ENCODE measurements at places on chromosomes 4 and X.

DNA sequence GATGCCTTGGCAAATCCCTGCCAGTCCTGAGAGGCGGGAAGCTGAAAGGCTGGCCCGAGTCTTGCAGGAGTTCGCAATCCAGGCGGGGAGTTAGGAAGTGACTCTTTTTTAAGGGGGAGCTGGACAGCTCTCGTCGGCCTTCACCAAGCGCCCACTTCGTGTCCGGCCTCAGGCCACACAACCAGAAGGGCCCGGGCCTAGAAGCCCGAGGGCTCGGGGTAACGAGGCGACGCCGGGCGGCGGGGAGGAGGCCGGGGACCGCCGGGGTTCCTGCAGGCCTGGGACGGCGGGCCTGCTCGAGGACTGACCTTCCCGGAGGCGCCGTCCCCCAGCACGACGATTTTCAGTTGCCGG, 395 bp downstream of the RAB28 start:
- DNase-seq: peak; percentile 67

DNA sequence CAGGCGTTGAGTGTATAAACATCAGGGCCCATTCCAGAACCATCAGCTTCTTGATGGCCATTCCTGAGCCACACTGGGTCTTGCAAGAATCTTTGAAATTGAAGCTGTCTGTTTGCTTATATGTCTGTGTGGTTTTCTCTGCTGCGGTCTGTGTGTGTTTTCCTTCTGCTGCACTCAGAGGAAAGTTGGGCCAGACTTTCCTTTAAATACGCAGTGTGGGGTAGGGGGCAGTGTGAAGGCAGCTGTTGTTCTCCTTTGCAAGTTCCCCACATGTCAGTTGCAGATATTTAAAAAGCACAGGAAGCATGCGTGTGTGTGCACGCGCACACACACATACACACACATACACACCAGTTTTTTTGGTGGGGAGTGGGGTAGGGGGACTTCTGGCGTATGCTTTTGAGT, 32.1 kb downstream of the CCKAR start:
- no peak for DNase-seq

DNA sequence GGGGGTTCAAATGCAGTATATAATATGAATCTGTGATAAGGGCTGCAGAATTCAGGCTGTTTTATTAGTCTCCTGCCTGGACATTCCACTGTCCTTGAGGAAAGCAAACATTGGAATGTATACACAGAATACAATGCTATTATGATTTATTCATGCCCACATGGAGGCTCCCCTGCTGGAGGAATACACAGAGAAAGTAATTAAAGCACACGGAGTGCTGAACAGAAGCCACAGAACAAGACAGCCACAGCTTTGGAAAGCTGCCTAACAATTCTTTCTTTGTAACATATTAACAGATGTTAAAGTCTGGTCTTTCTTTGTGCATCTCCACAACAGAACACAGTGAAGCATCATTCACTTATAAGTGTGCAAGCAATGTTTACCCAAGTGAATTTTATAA, 155.8 kb downstream of the ARAP2 start:
- no peak for DNase-seq

DNA sequence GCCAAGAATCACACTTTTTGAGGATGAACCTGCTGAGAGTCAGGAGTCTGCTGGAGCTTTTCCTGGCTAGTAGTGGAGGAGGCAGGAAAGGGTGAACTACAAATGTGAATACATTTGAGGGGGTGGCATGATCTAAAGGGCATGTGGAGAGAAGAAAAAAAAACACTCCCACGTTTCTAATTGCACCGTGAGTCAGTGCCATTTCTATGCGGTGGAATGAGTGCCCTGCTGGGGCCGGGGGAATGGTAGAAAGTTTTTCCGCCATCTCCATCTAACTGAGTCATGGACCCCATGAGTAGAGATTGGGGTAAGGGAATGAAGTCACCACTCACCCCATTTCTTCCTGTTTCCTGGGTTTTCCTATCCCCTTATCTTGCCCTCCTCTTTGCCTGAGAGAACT, 19.8 kb downstream of the BEX3 start:
- no peak for DNase-seq

DNA sequence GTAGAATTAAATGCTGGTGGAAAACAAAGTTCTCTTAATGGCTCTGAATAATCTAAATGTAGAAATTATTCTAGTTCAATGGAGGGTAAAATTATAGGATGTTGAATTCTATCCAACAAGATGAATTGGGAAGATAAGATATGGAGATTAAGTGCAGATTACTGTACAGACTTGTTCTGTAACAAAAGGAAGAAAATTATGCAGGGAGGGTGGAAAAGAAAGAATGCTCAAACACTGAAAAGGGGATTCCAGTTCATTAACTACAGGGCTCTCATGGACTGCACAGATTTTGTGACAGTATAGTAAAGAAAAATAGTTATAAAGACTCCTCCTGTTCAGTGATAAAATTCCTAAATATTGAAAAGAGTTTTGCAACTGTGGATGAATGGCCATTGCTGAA, 1794.0 kb upstream of the PCDH7 start:
- no peak for DNase-seq

- no peak for DNase-seq
Observed at GRCh38 chr4:68123525-68123924, 6.1 kb downstream of the TMPRSS11F start.

DNA sequence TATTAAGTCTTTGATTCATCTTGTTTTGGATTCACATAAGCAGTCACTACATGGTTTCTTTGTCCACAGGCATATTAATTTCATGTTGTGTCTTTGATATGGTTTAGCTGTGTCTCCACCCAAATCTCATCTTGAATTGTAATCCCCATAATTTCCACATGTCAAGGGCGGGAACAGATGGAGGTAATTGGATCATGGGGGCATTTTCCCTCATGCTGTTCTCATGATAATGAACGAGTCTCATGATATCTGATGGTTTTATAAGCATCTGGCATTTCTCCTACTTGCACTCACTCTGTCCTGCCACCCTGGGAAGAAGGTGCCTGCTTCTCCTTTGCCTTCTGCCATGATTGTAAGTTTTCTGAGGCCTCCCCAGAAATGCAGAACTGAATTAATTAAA, 1811.2 kb upstream of the PCDH10 start:
- no peak for DNase-seq

GRCh38 chrX:47976254-47977151, 27.3 kb downstream of the ZNF182 start:
- DNase-seq: no peak

DNA sequence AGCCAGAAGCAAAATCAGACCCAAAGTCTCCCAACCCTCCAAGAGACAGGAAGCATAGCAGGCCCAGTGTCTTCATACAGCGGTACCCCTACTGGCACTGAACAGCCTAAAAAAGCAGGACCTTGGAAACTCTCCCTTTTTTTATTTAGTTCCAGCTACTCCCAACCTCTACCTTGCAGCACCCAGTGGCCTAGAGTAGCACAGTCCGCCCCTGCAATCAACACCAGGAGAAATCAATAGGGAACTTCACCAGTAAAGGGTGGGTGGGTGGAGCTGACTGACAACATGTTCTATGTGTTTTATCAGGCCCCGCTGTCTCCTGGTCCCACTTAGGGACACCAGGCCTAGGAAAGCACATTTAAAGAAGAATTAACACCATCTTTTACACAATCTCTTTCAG, 378.5 kb upstream of the CT83 start:
- no peak for DNase-seq

GRCh38 chrX:68983004-68983857, 154.4 kb downstream of the EFNB1 start:
- DNase-seq: no peak

DNA sequence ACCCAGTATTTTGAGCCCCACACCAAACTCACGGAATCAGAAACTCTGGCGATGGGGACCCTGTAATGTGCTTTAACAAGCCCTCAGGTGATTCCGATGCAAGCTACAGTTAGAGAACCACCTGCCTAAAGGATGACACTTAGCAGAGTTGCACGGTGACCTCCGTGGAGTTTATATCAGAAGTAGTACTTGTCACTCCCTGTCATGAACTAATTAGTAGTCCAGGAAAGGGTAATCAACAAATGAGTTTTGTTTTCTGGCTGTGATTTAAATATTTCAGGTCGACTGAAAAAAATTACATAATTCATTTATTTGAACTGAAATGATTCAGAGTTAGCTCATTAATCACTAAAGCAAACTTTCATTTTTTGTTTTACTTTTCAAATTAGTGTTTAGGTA, 56.4 kb downstream of the TMA16 start:
- DNase-seq: no peak

DNA sequence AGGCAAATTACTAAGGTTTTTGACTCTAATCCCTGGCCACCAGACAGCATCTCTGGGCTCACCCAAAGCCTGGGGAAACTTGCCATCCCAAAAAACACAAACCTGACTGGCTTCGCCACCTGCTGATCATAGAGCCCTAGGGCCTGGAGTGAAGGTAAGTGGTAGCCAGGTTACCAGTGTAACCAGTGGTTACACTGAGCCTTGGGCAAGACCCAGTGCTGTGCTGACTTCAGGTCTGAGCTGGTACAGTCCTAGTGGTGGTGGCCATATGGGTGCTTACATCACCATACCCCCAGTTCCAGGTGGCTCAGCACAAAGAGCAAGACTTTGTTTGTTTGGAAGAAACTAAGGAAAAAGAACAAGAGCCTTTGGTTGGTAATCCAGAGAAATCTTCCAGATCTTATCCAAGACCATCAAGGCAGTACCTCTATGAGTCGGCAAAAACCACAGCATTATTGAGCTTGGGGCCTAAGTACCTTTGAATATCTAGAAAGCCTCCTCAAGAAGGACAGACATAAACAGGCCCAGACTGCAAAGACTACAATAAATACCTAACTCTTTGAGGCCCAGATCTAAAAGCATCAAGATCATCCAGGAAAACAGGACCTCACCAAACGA, 13.7 kb downstream of the MED14 start:
- no peak for DNase-seq

GRCh38 chr4:134632056-134632455, 430.5 kb upstream of the PABPC4L start:
- DNase-seq: no peak

DNA sequence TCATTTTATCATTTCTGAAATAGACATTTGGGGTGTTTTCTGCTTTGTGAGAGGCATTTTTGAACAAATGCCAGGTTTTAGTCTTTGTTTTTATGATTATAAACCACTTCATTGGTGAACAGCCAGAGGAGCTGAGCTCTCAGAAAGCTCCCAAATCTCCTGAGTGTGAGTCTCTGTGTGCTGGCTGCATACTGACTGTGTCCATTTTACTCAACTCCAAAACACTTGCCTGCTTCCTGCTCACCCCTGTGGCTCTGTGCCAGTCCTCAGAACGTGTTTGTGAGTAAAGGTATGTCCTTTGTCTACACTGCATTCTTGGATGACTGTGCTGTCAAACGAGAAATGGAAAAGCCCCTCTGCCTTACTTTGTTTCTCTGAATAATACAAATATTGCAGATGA, 5.4 kb upstream of the LRAT start:
- DNase-seq: peak; percentile 94

GRCh38 chr4:52983563-52984303, 121.6 kb downstream of the RASL11B start:
- DNase-seq: peak; percentile 71

- DNase-seq: no peak
Observed at GRCh38 chr4:82893942-82894341, 3.0 kb upstream of the SEC31A start.

GRCh38 chr4:153514688-153515426, 48.7 kb downstream of the TMEM131L start:
- DNase-seq: no peak

GRCh38 chr4:168793542-168793941, 216.5 kb downstream of the CBR4 start:
- no peak for DNase-seq

DNA sequence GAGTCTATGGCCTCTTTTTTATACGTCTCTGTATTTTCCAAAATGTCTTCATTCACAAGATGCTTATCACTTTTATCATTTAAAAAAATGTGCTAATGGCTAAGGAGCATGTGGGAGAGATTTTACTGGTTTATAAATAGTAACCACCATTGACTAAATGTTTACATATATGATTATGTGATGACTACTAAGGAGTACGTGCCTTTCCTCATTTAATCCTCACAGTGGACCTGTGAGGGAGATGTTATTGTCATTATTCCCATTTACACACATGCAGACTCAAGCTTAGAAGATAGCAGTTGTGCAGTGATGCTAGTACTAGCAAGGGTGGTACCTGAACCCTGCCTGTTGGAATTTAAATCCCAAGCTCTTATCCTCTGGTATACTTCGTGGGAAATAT, 2.4 kb downstream of the SRD5A3 start:
- peak; percentile 76 for DNase-seq

- DNase-seq: peak; percentile 52
Observed at GRCh38 chr4:138407329-138407728, 165.2 kb upstream of the SLC7A11 start.

GRCh38 chr4:31234901-31235300, 514.7 kb downstream of the PCDH7 start:
- DNase-seq: no peak

DNA sequence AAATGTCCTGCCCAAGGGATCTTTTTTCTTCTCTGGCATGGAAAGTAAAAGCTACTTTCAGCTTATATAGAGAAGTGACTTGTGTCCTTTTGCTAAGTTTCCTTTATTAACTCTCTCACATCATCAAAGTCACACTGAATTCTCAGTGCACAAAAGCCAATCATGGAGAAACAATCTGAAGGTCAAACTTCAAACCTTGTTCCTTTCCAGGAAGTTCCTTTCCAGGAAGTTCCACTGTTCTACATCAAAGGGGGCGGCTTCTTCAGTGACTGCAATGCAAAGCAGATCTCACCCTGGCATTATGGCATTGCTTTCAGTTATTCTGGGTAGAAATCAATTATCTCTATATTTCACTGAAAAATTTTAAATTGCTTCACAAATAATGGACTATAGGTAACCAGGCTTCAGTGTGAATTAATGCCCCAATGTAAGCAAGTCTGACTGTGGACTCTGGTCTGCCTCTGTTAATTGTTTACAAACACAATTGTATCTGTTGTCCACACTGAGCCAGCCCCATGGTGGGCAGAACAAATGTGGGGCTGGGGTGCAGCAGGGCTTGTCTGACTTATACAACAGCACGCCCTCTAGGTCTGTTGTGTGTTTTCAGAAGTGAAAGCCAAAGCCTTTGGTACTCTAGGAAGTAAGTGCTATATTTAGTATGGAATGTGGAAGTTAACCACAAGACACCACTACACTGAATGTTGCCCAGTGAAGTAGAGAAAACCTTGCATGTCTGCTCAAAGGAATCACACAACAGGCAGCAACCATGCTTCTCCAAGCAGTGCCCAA, 98.8 kb downstream of the CDS1 start:
- DNase-seq: peak; percentile 47

- DNase-seq: peak; percentile 46
Observed at GRCh38 chr4:89158884-89159503, 47.7 kb downstream of the TIGD2 start.

- DNase-seq: peak; percentile 34
Observed at GRCh38 chr4:1012034-1012739, 761 bp downstream of the FGFRL1 start.

All from epithelial cell of esophagus (primary cell).